ENCODE measurements at places on chromosomes 16 and 17.

DNA sequence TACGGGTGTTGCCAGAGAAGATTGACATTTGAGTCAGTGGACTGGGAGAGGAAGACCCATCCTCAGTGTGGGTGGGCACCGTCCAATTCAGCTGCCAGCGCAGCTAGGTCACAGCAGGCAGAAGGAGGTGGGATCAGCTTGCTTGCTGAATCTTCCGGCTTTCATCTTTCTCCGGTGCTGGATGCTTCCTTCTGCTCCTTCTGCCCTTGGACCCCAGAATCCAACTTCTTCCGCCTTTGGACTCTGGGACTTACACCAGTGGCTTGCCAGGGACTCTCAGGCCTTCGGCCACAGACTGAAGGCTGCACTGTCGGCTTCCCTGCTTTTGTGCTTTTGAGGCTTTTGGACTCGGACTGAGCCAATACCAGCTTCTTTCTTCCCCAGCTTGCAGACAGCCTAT, 46.1 kb upstream of the RPL38 start:
- DNase-seq: no peak

DNA sequence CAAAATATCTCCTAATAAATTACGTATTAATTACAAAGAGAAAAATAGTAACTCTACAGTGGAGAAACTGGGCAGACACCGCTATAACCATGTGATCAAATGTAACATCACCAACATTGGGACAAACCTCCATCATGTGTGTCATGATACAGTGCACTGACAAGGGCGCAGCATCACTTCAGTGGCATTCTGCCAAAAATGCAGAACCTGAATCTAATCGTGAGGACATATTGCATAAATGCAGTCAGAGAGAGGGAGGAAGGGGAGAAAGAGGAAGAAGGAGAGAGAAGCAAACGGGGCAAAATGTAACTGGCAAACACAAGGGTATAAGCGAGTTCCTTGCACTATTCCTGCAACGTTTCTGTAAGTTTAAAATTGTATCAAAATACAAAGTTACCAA, 74.2 kb upstream of the MARCHF10 start:
- DNase-seq: peak; percentile 91

- DNase-seq: no peak
Observed at GRCh38 chr17:35730400-35731005, 936 bp upstream of the RASL10B start.

GRCh38 chr17:57634713-57635465, 110.2 kb downstream of the CCDC182 start:
- peak; percentile 17 for DNase-seq

DNA sequence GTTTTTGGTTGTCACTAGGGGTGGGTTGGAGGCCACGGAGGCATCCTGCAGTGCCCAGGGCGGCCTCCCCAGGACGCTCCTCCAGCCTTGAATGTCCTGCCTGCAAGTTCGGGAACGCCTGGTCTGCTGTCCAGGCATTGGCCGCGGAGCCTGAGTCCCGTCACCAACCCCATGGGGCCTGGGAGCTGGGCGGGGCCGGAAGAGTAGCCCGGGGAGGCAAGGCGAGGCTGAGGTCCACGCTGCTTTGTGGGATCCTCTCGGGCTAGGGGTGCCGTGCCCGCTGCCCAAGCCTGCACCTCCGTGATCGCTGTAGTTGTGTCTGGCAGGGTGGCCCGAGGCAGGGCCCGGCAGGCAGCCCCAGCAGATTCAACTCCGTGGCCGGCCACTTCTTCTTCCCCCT, 12.8 kb downstream of the TELO2 start:
- DNase-seq: no peak

DNA sequence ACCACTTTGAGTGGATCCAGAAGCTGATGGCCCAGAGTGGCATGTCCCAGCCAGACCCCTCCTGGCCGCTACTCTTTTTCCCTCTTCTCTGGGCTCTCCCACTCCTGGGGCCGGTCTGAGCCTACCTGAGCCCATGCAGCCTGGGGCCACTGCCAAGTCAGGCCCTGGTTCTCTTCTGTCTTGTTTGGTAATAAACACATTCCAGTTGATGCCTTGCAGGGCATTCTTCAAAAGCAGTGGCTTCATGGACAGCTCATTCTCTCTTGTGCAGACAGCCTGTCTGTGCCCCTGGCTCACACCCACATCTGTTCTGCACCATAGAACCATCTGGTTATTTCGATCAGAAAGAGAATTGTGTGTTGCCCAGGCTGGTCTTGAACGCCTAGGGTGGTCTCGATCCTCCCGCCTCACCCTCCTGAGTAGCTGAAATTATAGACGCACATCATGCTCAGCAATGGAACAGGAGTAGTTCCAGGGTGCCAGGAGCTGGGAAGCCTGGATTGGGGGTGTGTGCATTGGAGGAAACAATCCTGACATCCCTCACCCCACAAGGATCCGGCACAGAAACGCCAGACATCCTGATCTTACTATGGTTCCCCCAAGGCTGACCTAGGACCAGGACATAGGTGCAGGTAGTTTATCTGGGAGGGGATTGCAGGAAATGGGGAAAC, 4.6 kb downstream of the PRSS21 start:
- no peak for DNase-seq

DNA sequence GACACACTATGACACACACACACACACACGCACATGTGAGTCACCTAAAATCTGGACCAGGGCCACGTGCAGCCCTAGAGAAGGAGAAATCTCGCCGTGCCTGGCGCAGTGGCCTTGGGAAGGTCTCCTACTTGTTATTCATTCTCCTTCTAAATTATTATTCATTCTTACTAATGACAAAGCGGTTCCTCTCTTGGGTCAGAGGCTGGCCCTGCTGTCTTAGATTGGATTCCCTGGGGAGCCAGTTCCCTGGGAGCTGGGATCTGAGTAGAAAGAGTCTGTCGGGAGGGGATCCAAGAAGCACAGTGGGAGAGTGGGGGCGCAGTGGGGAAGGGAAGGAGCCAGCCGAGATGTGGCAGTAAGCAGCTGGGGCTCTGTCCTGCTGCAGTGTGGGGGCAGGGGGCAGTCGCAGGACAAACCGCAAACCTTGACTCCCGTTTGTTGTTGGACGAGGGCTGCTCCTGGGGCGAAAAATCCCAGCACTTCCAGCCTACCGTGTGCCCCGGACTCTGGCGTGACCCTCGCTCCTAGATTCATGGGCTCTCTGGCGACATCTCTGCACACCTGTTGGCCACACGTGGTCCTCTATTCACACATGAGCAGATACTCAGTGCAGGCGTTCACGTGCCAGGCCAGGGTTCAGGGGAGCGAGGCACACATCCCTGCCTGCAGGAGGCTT, 18.7 kb upstream of the JPH3 start:
- no peak for DNase-seq

- no peak for DNase-seq
Observed at GRCh38 chr17:69814031-69814430, 261.0 kb upstream of the KCNJ16 start.

- peak; percentile 92 for DNase-seq
Observed at GRCh38 chr17:39174920-39175694, 9.1 kb upstream of the ARL5C start.

DNA sequence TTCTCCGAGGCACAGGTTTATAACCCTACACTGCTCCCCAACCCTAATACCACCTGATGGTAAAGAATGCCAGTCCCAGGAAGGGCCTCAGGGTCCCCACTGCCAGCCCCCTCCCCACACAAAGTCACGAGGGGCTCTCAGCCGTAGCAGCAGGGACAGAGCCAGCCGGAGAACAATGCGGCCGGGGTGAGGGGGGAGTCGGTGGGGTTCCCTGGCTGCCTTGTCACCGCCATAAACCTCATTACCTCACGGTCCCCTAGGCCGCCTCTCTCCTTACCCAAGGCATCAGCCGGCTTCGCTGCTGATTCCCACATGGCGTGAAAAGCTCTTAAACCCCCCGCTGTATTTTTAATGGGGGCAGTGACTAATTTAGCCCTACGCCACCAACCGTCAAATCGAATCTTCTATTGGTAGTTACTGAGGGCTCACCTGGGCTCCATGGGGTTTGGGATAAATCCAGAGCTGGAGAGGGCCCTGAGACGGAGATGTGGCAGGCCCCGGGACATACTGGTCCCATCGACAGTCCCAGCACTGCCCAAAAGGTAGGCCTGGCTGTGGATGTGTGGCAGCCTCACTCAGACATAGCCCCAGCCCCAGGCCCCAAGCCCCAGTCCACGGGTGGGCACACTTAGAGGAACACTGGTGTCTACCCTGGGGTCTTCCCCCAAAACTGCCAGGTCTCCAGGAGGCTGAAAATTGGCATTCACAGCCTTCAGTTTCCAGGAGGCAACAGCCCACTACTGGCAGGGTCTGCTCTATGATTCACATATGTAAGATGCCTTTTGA, 115.3 kb downstream of the C16orf78 start:
- no peak for DNase-seq

DNA sequence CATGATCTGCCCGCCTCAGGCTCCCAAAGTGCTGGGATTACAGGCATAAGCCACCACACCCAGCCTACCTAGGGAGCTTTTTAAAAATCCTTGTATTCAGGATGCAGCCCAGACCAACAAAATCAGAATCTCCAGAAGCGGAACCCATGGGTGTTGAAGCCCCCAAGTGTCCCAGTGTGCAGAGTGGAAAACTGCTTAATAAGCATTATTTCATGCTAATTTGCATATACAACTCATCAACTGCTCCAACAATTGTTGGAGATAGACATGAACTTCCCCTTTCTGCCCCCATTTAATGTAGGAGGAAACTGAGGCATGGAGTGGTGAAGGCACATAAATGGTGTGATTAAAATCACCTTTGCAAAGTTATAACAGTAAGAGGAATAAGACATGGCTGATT, 84.3 kb upstream of the C16orf82 start:
- no peak for DNase-seq

GRCh38 chr16:1940273-1941161, 2.5 kb downstream of the MSRB1 start:
- no peak for DNase-seq

DNA sequence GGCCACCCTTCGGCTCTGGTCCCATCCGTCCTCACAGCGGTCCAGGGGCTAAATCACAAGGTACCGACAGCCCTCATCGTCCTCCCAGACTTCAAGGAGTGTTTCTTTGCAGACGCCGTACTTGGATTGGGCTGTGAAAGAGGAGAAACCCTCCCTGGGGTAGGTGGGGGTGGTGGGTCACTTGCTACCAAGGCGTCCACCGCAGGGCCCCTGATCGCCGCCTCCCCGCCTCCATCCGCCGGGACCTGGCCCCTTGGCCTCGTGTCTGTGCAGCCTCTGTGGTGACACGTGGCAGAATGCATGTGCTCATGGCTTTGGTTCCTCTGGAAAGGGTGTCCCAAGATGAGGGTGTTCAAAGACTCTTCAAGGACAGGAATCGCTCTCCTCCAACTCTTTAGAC, 151.4 kb downstream of the BANP start:
- DNase-seq: no peak

DNA sequence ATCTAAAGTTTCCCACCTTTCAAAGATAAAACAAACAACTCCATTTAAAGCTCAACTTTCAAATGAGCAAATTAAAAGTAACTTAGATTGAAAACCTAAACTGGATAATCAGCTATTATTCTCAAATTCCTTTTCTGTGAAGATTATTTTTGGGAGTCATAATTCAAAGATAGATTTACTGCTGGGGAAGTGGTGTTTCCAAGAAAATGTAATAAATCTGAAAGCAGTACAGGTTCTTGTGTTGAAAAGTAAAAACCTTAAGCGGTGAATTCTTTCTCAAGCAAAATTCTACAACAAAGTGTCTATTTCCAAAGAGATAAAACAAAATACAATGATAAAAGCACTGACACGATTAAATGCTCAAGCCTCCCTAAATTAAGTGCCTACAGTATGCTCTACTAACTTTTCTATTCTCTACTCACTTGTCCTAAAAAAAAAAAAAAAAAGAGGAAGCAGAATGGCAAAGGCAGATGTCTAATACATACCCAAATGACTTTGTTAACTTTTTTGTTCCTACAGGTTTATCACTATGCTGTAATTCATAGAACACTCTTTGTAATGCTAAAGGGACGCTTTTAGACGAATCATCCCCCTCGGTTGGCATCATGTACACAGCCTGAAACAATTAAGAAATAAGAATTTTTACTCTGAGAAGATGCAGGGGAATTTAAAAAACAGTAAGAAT, 34.5 kb downstream of the LITAFD start:
- DNase-seq: no peak

GRCh38 chr16:3842994-3843393, 37.5 kb downstream of the CREBBP start:
- peak; percentile 33 for DNase-seq

DNA sequence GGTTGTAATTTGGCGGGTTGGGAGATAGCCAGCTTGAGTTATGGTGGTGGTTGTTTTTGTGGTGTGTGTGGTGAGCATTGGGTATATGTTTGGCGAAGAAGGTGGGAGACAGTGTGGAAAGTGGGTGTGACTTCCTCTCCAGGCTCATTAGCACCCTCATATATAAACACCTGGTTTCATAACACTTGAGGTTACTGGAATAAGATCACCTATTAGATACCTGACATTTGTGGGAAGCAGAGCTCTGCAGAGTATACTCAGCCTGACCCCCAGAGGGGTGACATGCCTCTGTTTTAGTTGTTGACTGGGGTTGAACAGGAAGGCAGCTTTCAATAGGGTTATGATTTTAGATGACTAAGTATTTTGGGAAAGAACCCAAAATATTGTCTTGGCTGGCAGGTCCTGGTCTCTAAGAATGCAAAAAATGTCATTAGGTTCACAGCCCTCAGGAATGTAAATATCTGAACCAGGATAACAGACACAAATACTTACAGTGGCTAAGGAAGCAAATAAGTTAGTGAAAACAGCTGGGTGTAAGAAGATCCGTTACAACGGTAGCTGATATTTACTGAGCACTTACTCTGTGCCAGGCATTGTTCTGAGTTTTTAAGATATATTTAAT, 18.3 kb upstream of the EFCAB13 start:
- no peak for DNase-seq

DNA sequence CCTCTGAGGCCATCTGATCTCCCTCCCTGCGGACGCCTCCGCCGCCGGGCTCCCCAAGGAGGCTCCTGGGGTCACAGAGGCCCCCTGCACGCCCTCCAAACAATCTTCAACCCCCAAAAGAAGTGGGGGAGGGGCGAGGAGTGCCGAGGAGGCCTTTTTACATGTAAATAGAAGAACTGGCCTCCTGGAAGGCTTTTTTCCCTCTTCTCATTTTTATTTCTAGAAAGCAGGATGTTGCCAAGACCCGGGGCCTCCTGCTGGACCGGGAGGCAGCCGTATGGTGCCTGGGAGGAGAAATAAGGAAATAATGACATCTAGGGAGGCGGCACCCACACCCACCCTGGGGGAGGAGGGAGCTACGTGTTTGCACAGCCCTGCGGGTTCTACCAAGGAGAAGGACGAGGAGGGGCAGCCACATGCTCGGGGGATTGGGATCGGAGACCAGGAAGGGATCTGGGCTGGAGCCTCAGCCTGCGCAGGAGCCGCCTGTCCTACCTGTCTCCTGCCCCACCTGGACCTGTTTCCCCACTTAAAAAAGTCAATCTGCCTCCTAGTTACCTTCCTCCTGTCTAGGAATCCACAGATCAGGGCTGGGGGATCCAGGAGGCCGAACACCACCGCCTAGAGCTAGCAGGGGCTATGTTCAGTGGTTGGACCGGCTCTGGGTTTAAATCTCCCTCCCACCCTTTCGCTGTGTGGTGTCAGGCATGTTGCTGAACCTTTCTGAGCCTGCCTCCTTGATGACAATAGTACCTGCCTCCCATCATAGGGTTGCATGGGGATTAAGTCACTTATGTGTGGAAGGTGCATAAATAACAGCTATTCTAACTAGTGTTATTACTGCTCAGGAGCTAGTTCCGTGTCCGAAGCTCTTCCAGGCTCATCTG, 175.7 kb upstream of the GSE1 start:
- DNase-seq: peak; percentile 63

- DNase-seq: no peak
Observed at GRCh38 chr16:10923650-10924214, 18.5 kb downstream of the DEXI start.

Measured in NB4 (cell line).